NB4 (cell line): ENCODE measurements at places on chromosomes 6 and 20.

DNA sequence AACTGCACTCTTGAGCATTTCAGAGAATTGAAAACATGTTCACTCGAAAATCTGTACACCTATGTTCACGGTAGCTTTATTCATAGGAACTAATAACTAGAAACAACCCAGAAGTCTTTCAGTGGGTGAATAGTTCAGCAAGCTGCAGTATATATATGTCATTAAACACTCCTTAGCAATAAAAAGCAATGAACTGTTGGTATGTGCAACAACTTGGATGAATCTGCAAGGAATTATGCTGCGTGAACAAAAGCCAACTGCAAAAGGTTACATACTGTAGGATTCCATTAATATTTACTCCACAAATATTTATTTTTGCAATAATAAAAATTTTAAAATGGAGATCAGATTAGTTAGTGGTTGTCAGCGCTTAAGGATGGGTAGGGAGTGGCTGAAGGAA, 22.1 kb upstream of the FKBP1A start:
- no peak for DNase-seq

DNA sequence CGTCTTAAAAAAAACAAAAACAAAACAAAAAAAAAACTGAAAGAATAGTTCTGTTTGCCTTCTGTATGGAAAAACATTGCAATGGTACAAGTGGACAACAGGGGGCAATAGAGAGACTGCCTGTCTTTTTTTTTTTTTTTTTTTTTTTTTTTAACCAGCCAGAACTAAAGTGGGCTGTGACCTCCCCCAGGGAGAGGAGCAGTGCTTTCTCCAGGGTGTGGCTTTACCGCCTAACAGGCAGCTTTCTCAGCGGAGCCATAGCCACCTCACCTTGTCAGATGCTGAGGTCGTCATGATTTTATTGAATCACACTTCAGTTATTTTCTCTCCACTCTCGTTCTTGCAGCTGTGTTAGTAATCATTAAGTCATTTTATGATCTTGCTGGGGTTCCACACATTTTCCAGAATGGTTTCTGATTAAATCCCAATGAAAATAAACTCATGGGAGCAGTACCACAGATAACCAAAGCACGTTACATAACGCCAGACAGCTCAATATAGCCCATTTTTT, 78.4 kb downstream of the GMPR start:
- DNase-seq, result peak; percentile 63

- no peak for DNase-seq
These were observed 59.1 kb downstream of the ZHX3 start for GRCh38 chr20:41258474-41258873.

GRCh38 chr6:111576291-111576690, 29.4 kb downstream of the TRAF3IP2 start:
- peak; percentile 78 for DNase-seq

DNA sequence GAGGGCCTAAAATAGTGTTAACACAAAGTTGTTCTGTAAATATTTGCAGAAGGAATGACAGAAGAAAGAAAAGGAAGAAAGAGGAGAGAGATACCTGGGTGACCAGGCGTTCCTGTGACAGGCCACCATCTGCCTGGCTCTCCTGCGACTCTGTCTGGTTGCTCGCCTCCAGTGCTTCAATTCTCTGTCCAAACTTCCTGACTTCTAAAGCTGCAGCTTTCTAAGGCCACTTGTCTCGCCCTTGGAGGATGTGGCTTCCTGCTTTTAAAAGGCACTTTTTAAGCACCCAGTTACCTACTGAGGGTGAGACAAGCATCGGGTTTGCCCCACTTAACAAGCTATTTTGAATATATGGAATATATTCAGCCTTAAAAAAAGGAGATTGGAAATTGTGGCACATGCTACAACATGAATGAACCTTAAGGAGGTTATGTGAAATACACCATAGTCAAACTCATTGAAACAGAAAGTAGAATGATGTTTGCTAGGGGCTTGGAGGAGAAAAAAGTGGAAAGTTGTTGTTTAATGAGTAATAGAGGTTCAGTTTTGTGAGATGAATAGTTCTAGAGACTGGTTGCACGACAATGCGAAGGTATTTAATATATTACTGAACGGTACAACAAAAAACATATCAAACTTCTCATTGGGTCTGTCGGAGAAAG, 32.8 kb downstream of the VIP start:
- no peak for DNase-seq

DNA sequence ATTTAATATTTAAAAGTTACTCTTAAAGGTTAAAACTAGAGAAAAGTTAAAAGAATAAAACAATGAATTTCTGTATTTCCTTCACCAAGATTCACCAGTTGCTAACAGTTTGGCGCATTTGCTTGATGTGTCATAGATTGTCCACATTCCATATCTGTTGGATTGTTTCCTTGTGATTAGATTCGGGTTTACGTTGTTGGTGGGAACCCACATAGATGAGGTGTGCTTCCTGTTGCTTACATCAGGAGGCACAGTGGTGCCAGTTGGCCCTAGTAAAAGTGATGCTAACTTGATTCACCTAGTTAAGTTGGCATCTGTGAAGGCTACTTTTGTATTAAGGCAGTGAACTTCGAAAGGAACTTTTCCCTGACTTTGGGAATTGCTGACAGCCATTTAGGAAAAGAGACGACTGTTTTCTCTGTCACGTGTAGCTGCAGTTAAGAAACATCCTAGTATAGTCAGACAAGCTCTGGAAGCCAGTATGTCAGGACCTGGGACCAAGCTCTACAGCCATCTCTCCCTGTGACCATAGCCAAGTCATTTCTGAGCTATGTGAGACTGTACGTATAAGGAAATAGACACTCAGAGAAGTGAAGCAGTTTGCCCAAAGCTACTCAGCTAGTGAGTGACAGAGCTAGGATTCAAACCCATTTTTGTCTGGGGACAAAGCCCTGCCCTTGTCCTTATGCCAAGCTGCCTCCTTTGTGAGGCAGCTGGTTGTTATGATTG, 49.0 kb downstream of the PPARD start:
- no peak for DNase-seq

- no peak for DNase-seq
These were observed 81.7 kb downstream of the QKI start for GRCh38 chr6:163496205-163496604.

DNA sequence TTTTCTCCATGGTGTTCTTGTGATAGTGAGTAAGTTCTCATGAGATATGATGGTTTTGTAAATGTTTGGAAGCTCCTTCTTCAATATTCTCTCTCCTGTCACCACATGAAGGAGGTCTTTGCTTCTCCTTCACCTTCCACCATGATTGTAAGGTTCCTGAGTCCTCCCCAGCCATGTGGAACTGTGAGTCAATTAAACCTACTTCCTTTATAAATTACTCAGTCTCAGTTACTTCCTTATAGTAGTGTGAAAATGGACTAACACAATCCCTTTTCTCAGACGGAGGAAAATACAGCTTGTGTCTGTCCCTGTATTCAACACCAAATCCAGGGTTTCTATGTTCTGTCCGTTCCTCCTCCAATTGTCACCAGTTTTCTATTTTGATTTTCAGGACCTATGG, 181.0 kb downstream of the ALDH8A1 start:
- no peak for DNase-seq

DNA sequence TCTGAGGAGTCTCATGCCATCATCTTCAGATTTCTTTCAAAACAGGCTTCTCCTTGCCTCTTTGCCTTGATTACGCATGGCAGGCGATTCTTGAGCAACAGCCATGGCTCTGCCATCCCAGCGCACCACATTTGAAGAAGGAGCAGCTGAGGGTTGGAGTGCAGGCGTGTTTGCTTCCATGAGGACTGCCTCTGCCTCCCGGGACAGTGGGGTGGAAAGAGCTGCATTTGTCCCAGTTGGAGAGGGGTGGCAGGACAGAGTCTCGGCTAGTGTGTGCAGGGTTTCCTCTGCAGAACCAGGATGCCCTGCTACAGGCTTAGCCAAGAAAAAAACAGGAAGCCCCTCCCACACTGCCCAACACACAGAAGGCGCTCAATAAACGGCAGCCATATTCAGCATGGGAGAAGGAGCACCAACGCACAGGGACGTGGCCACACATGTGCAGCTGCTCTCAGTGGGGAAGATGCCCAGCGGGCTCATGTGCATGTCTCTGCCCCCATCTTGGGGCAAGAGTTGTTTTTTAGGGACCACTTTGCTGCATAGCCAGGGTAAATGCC, 36.6 kb downstream of the IRF4 start:
- DNase-seq, result peak; percentile 64

GRCh38 chr6:42938987-42939809, 9.9 kb downstream of the CNPY3 start:
- DNase-seq, result no peak

GRCh38 chr20:61287583-61288275, 35.7 kb downstream of the CDH4 start:
- no peak for DNase-seq

GRCh38 chr6:15491255-15491985, 171.4 kb downstream of the DTNBP1 start:
- peak; percentile 69 for DNase-seq

DNA sequence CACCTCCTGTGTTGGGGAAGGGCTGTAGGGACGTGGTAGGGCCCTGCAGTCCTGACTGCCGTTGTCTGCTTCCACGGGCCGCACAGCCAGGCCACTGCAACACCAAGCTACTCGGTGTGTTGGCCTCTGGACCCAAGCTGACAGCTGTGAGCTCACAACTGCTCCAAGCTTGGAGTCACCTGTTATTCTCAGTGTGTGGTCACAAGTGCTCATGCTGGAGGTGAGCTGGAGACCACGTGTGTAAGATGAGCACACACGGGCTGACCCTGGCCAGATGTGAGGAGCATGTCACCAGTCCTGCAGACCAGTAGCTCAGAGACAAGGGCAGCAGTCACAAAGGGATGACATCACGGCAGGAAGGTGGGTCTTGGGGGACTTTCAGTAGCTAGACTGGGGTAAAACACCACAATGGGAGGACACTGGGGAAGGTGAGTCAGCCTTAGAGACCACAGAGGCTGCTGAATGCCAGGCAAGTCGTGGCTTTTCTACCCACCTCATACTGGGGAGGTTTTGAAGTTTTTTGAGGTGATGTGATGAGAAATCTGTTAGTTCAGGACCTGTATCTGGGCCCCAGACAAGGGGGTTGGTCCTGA, 87.3 kb downstream of the FAM120B start:
- DNase-seq, result no peak

DNA sequence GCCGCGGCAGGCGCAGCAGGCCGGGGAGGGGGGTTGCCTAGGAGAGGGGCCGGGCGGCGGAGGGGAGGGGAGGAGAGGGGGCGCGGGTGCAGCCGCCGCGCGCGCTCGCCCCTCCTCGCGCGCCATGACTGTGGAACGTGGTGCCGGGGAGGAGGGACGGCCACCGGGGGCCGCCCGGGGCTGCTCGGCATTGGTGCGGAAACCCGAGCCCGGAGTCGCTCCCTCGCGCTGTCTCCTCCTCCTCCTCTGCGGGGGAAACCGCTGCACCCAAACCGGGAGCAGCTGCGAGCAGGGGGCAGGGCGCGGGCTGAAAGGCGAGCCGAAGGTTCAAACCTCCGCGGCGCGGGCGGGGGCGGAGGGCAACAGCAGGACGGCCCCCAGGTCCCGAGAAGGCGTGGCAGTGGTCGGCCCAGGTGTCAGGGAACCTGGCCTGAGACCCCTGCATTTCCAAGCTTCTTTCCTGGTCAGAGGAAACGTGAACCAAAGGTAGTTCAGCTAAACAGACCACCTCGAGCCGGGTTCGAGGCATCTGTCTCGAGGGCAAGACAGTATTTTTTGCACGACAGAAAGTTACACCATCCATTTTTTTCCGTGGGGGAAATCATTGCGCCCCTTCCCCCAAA, 1.4 kb upstream of the TRERF1 start:
- DNase-seq, result peak; percentile 98

- no peak for DNase-seq
These were observed 6.4 kb downstream of the RMND1 start for GRCh38 chr6:151445482-151445881.

GRCh38 chr6:8157839-8158238, 55.5 kb upstream of the EEF1E1 start:
- no peak for DNase-seq

DNA sequence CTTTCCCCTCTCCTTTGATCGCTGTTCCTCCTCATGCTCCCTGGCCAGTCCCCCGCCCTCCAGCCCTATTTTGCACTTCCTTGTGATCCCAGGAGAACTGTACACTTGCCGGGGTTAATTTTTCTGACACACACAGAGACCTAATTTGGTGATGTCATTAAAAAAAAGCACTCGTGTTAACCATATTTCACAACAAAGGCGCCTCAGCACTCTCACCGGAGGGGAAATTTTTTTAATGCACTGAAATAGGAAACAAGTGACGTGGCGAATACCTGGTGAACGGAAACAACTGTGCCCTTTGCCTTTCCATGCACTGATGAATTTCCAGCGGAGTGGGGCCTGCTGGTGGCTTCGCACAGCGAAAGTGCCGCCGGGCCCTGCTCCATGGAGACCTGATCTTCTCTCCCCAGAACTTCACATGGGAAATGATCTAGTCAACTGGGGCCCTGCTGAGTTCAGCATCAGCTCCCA, 53.9 kb upstream of the TAGAP start:
- DNase-seq, result peak; percentile 43

DNA sequence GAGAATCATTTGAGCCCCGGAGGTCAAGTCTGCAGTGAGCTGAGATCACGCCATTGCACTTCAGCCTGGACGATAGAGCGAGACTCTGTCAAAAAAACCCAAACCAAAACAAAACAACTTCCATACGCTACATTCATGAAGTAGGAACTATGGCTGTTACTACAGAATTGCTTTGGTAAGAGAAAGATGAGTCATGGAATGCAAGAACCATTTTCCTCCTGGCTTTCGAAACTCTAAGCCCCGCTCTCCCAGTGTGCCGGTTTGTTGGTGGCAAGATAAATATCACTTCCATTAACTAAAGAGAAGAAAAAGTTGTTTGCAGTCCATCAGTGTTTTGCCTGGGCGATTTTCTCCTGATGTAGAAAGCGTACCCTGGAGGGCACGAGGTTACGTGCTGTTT, 61.3 kb downstream of the ZDHHC14 start:
- DNase-seq, result peak; percentile 72

- no peak for DNase-seq
These were observed 158.3 kb downstream of the ZFP64 start for GRCh38 chr20:52033313-52033712.

DNA sequence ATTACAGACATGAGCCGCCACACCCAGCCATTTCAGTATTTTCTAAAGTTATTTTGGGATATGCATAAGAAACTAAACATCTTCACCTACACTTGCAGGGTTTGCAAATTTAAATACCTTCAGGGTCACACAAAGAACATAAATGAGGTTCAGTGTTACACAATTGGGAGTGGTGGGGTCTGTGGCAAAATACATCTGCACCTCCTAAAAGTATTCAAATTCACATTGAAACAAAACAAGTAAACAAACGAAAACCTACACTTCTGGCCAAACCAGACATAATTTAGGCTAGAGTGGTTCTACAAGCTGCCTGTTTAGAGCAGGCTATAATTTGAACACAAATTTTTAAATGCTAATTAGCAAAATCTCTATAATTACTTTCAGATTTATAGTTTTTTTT, 34.6 kb downstream of the MAPK14 start:
- no peak for DNase-seq
